ENCODE measurements at places on chromosomes 6 and 20.

DNA sequence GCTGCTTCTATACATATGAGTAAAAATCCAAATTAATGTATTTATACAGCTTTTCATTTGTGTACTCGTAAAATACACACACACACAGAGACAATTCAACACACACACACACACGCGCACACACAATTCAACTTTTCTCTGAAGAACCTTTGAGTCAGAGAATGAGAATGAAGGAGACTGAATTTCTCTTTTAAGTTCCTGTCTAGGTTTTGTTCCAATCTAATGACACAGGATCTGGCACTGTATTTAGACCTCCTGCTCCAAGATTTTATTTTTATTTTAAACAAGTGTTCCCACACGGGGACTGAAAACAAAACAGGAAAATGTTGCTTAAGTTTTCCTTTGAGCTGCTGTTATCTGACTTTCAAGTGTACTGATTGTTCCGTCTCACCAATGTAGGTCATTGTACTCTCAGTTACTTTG, 250.8 kb downstream of the LAMA2 start:
- no peak for DNase-seq

DNA sequence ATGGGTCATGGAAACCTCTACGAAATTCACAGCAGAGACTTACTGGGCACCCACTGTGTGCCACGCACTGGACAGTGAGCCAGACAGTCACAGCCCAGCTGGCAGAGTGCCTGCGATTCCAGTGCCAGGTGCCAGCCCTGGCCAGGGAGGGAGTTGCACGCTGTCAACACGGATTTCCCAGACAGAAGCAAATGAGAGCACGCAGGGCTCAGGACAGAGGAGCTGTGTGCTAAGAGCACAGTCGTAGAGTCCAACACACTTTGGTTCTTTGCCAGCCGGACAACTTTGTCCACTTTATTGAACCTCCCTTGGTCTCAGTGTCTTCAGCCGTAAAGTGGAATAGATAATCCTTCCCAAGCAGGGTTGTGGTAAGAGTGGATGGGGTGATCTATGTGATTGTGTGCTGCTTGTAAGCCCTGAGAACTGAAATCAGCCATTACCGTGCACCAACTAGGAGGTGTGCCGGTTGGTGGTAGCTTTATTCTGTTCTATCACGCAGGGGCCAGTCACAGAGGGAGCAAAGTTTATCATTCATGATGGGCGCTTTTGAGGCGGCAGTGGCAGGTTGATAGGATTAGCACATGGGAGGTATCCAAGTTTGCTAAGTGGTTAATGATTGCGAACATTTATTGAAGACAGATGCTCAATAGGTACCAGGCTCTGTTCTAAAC, 40.6 kb downstream of the SIRPA start:
- DNase-seq, result peak; percentile 10

DNA sequence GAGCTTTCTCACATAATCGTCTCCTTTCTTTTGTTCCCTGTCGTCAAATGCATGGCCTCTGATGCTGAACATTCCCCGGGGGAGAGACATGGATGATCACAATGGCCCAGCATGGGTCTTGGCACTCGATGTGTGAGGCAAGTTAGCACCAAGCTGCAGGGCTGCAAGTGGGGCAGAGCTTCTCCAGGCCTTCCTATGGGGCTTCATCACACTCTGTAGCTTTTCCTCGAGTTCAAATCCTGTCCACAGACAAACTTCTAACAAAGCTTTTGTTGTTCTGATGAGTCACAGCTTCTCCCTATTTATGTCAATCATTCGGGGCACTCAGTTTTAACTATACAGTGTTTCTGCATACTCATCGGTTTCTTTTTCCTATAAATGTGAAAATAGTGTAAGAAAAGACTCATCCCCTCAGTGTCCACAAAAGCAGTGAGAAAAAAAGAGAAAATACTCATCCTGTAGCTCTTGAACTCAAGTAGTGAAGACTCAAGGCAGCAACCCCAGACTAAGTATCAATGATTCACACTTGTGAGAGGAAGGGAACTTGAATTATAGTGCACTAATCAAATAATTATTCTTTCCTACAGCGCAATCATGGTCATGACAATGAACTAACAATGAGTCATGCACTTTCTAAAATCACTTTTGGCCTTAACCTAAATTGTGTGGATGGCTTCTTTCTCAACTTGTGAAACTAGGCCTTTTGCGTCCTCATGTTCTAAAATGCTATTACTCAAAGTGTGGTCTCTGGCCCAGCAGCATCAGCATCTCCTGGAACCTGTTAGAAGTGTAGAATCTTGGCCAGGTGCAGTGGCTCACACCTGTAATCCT, 68.4 kb upstream of the NOX3 start:
- DNase-seq, result peak; percentile 46

DNA sequence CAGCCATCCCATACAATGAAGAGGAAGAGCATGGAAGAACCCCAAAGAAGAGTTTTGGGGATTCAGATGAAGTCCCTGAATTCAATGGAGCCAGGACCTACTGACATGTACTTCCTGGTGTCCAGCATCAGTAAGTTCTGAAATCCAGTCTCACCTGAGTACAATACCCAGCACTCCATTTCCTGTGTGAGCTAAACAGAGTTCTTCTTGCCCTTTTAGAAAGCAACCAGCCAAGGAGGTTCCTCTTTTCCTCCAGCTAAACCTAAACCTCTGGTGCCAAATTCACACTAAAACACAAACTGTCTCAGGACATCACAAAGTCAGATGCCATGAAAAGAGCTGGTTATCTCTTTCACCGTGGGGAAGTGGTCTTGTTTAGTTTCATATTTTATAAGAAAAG, 71.5 kb downstream of the PKHD1 start:
- DNase-seq, result no peak

- DNase-seq, result no peak
These were observed 548 bp upstream of the HLA-DRA start for GRCh38 chr6:32439139-32439538.

DNA sequence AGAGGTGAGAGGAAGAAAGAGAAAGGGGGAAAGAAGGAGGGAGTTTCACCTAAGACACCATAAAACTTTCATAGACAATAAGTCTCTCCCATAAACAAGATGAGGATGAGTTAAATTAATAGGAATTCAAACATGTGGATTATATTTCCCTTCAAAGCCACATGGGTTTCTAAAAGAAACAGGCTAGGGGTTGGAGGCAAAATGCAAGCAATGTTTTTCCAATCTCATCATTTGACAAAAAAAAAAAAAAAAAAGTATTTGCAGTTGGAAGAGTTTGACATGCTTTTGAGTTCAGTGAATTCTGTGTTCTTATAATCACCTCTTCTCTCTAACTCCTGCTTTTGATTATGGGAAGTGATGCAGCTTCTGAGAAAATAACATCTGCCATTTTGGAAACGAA, 286.5 kb upstream of the PRND start:
- no peak for DNase-seq

GRCh38 chr6:163720005-163720404, 305.5 kb downstream of the QKI start:
- DNase-seq, result no peak

DNA sequence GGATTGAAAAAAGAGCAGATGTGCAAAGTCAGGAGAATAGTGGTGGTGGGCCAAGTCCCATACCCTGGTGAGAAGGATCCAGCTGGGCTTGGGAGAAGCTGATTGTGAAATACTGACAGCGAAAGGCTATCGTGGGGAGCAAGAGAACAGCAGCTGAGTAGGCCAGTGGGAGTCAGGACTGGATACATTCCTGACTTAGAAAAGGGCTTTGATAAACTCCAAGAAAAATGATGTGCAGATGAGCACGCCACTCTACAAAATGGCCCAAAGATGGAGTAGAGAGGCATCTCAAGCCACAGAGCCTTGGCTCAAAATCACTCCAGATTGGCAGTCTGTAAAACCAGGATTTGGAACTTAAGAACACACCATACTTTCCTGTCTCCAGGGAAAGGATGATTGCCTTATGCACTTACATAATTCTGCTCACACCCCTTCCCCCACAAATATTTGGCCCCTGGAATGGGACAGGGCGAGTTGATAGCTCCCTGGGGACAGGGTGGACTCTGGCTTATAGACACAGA, 578.7 kb downstream of the MAFB start:
- no peak for DNase-seq

GRCh38 chr20:35985806-35986205, 17.4 kb downstream of the CNBD2 start:
- peak; percentile 9 for DNase-seq

DNA sequence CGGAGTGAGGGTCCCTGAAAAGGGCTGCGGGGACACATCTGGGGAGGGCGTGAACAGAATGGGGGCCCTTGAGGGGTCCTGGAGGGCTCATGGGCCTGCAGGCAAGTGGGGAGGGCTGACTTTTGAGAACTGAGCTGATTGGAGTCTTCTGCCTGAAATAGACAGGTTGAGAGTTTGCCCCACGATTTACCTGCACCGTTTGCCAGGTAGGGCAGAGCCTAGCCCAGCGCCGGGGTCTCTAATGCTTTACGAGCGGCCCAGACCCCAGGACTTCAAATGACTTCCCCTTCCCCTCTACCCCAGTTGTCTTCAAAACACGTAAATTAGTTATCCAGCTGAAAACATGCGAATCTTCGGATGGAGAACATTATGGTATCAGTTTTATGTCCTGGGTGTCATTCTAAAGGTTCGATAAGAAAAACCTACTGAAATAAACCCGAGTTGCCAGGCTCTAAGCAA, 1.3 kb downstream of the PLCB1 start:
- no peak for DNase-seq

DNA sequence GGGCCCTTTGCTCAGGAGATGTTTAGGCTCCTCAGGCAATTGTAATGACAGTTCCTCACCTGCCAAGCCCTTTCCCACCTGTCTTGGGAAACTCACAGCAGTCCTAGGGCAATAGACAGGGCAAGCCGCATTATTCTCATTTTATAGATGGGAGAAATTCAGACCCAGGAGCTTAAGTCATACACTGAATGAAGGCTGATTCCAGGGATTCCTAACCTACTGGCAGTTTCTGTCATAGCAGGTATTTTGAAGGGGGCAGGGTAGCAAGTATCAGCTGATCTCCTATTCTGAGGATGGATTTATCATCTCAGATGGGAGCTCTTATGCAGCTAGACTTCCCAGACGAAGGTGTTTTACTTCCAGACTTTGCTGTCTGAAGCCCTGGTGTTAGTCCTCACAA, 61.4 kb upstream of the MYL9 start:
- no peak for DNase-seq

- DNase-seq, result no peak
These were observed 579.0 kb upstream of the FLRT3 start for GRCh38 chr20:14916360-14916920.

- DNase-seq, result no peak
These were observed 9.8 kb upstream of the CGA start for GRCh38 chr6:87104667-87105066.

DNA sequence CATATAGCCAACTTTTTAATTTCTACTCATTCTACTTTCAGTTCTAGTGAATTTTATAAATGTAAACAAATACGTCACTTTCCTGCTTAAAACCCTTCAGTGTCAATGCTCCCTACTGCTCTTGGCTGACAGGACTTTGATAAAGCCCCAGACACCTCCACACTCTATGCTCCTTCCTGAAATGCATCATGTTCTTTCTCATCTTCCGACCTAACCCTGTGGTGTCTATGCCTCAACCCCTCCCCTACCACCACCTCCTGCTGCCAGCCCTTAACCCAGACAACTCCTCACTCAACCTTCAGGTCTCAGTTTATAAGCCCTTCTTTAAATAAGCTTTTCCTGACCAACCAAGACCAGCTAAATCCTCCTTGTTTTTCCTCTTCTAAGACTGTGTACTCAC, 19.1 kb downstream of the TLDC2 start:
- DNase-seq, result no peak

DNA sequence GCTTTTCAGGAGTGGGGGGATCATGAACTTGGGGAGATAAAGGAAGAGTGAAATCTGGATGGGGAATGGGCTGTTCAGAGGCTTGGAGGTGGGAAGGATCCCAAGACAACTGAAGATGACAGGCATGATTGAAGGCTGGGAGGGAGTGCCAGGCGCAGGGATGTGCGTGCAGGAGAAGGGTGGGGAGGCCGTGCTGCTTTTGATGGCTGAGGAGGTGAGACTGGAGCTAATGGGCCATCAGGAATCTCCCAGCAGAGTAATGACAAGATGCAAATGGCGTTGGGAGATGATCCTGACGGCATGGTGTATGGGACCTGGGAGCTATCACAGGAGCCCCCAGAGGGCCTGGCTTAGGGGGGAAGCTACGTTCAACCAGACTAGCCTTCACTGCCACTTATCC, 1.6 kb downstream of the CPNE5 start:
- no peak for DNase-seq

DNA sequence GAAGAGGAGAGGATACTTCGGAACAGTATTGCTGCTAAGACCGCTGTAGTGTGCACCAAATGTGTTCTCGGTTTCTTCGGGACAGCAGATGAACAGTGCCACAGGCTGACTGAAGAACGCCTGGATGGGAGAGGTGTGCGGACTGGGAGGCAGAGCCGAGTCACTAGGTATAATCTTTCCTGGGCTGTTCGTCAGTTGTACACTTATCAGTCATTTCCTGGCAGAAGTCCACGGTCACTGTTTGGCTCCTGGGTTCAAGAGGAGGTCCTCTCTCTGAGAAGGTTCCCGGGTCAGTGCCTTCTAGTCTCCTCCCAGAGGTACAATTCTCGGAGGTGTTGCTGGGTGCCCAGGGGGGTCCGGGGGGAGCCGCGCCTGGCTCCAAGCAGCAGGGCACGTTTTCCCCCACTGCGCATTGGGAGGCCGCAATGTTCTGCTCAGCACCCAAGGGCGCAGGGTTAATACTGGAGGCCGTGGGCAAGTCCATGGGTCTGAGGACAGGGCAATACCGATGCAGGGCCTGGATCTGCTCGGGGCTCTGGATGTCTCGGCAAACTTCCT, 38.1 kb downstream of the GJA10 start:
- no peak for DNase-seq

DNA sequence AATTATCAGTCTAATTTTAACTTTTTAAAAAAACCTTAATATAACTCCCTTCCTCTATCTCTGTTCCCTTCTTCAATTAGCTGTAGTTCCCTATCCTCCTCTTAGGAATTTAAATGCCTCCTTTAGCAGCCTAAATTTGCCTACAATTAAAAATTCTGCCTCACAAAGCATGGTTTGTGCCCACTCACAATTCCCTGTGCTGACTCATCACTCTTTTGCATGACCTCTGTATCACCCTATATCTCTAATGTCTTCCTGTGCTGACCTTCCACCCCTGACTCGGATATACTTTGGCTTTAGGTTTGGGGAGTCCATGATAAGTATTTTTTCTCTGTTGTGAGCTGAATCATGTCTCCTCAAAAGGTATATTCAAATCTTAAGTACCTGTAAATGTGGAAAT, 253.6 kb downstream of the RNF144B start:
- no peak for DNase-seq
